ENCODE measurements at places on chromosomes 5 and 9.

DNA sequence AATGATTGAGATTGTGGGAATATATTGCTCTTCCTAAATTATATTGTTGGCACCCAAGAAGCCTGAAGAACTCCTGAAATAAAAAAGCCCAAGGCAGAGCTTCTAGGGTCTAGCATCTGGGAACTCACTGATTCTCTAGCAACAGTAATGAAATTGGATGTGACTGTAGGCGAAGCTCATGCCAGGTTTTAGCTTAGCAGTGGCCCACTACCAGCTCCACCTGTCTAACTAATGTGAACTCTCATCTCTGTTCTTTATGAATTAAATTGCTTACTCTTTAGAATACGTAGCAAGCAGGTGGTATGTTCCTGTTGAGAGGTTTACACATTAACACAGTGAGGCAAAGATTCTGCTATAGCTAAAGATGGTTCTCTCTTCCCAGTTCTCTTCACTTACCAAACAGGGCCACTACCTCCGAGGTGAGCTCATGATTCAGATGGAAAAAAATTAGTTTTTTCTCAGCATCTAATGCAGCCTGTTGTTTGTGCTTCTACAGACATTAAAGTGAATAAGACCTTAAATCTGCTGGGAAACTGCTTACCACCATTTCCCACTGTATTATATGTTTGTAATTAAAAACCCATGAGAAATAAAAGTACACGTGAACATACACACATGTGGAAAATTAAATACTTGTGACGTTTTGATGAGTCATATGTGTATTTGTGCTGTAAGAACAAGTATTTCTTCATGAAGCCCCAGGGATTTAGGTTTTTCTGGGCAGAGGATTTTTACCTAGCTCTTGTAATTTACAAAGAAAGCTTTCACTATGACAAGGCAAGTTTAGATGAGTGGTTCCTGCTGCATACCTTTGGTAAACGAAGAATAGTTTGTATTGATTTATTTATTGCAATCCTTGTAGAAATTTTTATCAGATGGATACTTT, 360.1 kb downstream of the KDM4C start:
- no peak for DNase-seq

DNA sequence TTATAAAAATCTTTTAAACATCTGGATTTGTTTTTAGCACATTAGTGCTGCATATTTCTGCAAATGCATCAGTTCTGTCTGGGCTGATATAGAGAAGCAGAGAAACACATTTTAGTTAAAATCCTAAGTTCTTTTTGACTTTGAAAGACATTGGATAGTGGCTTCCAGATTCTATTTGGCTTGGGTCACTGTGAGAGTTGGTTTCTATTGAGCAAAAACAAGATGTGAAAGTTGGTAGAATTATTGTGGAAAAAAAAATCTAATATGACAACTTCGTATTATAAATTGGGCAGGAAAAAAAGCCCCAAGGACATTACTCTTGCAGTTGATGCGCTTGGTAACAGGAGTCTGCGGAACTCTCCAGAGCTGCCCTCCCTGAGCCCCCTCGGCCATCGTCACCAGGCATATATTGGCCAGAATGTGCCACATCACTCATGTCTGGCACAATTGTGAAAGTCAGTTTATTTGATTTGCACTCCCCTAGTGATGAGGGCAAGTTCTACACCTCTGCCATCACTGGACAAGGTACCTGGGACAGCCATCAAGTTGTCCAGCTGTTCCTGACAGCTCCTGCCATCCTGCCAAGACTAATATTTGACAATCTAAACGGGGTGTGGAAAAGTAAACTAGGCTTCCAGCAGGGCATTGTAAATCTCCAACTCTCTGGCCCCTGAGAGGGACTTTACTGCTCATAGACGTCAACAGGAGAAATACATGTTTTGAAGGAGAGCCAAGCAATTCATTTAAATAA, 334.5 kb downstream of the TENT4A start:
- DNase-seq = no peak

- no peak for DNase-seq
These were observed 95.8 kb downstream of the DOCK2 start for GRCh38 chr5:169732841-169733240.

DNA sequence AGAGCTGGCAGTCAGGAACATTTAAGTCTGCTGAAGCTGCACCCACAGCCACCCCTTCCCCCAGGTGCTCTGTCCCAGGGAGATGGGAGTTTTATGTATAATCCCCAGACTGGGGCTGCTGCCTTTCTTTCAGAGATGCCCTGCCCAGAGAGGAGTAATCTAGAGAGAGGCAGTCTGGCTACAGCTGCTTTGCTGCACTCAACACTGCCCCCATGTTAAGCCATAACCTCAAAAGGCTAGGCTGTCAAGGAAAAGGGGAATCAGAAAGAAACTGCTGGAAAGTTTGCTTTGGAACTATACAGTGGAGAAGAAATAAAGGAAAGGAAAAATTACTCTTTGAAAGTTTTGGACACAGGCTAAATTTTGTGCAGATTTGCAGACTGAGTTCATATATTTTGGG, 127.2 kb downstream of the MACIR start:
- no peak for DNase-seq

DNA sequence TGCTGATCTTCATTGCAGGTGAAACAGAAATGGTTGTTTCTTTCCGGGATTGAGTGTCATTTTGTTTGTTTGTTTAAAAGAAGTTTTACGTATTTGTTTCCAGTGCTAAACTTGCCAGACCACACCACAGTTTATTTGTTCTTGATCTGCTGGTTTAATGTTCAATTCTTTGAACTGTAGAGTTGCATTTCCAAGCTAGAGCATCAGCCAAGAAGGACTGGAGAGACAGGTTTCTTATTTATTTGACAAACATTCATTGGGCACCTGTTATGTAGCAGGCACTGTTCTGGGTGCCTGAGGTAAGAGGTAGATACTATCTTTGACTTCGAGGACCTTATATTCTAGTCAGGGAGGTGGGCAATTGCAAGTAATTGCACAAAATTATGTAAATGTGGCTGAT, 45.0 kb downstream of the MCCC2 start:
- no peak for DNase-seq

DNA sequence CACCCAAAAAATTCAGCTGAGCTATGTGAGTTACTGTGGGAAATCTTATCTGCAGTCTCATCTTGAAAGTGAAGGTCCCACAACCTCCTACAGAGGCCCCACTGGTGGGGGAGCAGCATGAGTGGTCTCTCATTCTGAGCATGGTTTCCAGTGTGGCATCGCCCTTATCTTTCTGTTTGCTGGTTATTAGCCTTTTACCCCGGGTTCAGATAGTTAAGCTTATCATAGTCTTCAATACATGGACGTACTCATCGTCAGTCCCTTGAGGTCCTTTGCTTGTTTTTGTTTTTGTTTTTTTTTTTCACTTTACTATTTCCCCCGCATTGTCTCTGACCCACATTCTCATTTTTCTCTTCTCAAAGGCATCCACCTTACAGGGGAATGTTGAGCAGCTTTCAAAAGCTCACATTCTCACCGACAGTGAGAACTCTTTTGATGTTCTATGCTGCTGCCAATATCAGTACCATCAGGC, 7.7 kb upstream of the HAVCR2 start:
- no peak for DNase-seq

DNA sequence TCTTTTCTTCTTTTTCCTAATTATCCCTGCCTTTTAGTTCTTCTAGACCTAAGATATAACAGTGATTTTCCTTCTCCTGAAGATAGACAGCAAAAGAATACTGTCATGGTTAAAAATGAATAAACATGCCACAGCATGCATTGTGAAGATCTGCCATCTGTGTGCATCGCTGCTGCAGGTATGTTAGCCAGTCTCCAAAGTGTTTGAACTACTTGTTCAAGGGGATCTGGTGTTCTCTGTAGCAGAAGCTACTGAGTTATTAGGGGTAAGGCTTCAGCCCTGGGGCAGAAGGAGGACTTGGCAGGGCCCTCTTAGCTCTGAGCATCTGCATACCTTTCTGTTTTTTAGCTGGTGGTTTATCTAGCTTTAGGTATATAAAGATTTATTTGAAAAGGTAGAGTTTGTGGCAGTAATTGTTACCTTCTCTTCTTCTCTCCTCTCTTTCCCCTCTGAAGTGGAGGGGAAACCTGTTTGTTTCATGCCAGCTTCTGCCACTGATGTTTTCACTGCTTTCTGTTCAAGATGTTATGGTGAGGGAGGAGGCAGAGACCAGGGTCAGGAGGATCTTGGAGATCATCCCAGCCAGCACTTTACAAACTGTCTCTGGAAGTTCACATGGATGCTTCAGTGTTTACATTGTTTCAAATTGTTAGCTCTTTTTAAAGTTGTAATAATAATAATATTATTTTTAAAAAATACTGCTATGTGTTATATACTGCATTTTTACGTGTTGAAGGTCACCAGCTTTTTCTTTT, 25.2 kb downstream of the GALNT10 start:
- DNase-seq = no peak

GRCh38 chr5:50963971-50964745, 297.7 kb downstream of the PARP8 start:
- DNase-seq = no peak

DNA sequence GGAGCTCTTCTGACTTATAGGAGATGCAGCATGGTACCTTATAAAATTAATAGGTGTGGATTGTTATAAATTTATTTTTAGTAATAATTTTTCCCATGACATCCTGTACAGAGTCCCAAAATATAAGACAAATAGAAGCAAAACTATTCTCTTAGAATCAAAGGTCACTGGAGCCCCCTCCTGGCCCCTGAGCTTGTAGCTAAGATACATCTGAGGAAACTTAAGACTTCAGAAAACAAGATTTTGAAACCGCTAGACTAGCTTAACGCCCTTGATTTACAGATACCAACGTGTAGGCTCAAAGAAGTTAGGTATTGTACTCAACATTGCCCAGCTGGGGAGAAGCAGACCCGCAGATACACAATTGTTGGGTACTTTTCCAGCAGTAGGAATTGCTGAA, 45.7 kb upstream of the KCNN2 start:
- no peak for DNase-seq

GRCh38 chr5:77620405-77620804, 18.1 kb downstream of the OTP start:
- no peak for DNase-seq

DNA sequence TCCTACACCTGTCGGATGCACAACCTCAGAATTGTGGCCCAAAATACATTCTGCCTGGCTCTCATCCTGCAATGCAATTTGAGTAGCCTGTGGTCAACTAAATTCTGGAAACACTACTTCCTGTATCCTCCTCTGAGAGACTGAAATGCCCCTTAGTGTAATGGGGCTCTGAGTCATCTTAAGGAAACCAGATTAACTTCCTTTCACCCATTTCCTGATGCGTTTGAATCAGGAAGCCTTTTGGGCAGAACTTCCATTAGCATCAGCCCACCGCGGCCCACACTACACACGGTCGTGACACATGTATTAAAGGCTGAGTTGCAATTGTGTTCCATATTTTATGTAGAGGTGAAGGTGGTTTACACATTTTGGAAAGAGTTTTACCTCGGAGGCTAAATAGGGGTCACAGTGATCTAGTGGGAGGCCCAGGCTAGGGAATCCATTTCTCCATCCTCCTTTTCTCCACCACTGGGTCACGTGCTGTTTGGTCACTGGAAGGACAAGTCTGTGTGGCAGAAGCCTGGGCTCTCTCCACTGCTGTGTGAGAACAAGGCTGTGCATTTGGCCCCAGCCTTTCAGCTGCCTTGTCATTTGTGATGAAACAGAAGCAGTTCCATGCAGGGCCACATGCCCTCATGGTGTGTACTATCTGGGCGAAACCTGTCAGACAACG, 55.9 kb downstream of the DAP start:
- peak; percentile 75 for DNase-seq

- no peak for DNase-seq
These were observed 183.5 kb upstream of the EDIL3 start for GRCh38 chr5:84568171-84568570.

- no peak for DNase-seq
These were observed 53.9 kb upstream of the RNU6ATAC start for GRCh38 chr9:134218230-134218629.

GRCh38 chr5:60262576-60263295, 369.2 kb upstream of the PDE4D start:
- peak; percentile 35 for DNase-seq

DNA sequence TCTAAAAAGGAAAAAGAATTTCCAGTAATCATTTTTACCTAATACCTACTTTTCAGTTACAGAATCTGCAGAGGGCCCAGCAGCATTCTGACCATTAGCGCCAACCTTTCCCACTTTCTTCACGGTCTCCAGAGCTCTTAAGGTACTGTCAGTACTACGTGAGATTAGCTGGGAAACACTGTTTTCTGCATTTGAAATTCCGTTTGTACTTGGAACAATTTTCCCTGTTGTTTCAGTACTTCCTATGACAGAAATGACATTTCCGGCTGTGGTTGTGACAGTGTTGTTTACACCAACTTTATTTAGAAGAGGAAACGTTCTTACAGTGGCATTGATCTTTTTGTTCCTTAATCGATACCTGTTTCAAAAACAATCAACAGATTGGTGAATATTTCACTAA, 36.9 kb upstream of the PDCL start:
- DNase-seq = no peak

GRCh38 chr5:132057498-132058255, 2.8 kb upstream of the IL3 start:
- DNase-seq = no peak

GRCh38 chr5:54700986-54701578, 183.5 kb downstream of the SNX18 start:
- no peak for DNase-seq

DNA sequence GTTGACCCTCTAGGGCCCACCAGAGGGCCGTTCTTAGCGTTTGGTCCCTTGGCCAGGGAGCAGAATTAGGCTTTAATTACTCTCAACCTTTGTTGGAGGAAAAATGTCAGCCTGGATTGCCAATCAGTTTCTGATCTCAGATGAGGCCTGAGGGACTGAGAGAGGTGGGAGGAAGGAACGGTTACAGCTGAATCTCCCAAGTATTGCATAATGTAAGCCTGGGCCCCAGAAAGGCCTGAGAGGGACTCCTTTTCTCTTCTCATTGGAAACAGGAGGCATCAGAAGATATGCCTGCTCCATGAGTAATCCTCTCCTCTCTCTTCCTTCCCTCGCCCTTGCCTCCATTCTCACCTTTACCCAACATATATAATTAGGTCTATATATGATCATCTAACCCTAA, 105.7 kb downstream of the INSYN2B start:
- peak; percentile 60 for DNase-seq

- no peak for DNase-seq
These were observed 9.5 kb downstream of the SIL1 start for GRCh38 chr5:139188558-139189270.

GRCh38 chr5:122780296-122780695, 5.4 kb downstream of the SNX2 start:
- DNase-seq = no peak
